ENCODE measurements at places on chromosomes 2 and 18.

GRCh38 chr18:25595274-25596060 lies 243.5 kb upstream of the ZNF521 start:
- no peak for DNase-seq

- no peak for DNase-seq
These were observed 424.9 kb upstream of the UBE2E3 start for GRCh38 chr2:180555391-180555965.

- DNase-seq = no peak
These were observed 602.2 kb downstream of the DSC3 start for GRCh38 chr18:30440351-30440750.

GRCh38 chr2:107259408-107260195 lies 373.6 kb upstream of the ST6GAL2 start:
- no peak for DNase-seq

Data from Right ventricle myocardium inferior (tissue), 1 donor.